CD4-positive, alpha-beta T cell treated with Interleukin-4 for 4 hours (primary cell): ENCODE measurements at places on chromosomes 1 and 21.

- DNase-seq, result no peak
Measured at GRCh38 chr1:190436615-190437014, 41.0 kb downstream of the BRINP3 start.

DNA sequence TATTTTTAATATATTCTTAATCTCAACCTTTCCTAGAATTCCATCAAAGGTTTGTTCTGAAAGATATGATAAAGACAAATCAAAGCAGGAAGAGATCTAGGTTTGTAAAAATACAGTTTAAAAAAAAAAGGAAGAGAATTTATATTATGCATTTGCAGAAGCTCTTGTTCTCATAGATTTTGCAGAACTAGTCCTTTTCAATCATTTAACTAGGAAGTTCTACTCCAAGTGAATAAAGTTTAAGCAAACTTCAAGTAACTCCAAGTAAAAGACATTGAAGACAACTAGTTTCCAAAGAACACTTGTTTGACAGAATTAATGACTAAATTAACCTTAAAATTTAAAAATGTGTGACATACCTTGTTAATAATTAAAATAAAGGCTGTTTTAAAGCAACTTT, 55.9 kb downstream of the HNRNPR start:
- no peak for DNase-seq

DNA sequence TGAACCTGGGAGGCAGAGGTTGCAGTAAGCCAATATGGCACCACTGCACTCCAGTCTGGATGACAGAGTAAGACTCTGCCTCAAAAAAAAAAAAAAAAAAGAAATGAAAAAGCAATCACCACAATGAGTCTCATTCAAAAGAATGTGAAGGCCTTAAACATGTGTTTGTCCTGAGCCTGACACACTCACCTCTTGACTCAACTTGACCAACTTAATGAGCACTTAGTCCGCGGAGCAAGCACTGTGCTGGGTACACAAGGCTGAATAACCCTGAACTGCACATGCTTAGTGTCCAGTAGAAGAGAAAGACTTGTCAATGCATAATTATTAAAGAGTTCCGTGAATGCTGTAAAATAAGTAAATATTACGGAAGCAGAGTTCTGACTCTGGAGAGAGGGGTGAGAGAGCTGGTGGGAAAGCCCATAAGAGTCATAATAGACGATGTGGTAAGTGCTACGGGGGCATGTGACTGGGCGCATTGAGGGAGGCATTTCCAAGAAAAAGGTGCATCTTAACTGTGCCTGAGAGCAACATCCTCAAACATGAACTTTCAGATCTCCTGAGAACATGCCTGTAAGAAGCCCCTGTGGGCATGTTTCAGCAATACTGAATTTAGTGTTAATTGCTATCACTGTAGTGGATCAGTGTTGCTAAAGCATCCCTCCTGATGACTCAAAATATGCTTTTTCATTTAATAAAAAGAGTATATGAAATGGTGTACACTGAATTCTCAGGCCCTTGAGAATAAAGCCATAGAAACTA, 27.2 kb downstream of the MCOLN2 start:
- no peak for DNase-seq

DNA sequence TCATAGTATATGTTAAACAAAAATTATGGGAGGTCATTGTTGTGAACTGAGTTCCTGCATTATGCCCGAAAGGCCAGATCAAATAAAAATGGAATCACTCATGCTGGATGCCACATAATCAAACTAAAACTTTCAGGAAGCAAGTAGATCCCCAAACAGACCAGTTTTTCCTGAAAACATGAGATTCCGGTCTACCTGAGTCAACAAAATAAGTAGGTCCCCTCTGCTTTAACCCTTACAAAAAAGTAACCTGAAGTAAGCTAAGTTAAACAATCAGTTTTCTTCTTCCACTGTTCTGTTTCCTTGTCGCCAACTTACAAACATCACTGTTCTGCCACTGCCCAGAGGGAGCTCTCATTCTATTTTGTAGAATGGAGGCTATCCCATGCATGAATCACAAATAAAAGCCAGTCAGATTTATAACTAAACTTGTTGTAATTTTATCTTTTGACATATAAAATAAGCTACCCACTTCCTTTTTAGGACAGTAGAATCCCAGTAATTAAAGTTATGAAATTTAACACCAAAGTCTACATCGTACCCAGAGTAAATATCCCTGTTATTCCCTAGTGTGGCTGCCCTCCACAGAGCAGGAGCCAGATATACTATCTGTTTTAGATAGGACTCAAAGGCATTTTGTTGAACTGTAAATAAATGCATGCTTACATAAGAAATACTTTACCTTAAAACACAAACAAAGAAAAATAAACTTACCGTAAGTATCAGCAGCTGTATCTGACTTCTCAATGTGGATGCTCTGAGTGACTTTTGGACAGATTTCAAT, 149.4 kb downstream of the TIAM1 start:
- DNase-seq, result no peak

GRCh38 chr1:1299686-1300351, 7.9 kb downstream of the ACAP3 start:
- DNase-seq, result peak; percentile 14
